ENCODE measurements at places on chromosomes 5 and 9. TPM values are rescaled to one million over a fixed set of nuclear protein-coding genes. Genes with fewer than 3 reads are reported as not detected.

- no peak for DNase-seq
Observed at GRCh38 chr5:137504916-137505315, 5.8 kb upstream of the SPOCK1 start.

GRCh38 chr5:142609142-142609541 is 76.7 kb downstream of the FGF1 start:
- DNase-seq: no peak

The FOXD4 gene
- 0.07 TPM for total RNA-seq

The NMUR2 gene
- total RNA-seq: not detected

The PPIC gene
- 25.0 TPM for total RNA-seq

GRCh38 chr9:98874721-98875255 is 67.3 kb downstream of the GALNT12 start:
- DNase-seq: no peak

- DNase-seq: no peak
Observed at GRCh38 chr5:126309860-126310259, 113.3 kb upstream of the GRAMD2B start.

GRCh38 chr5:173535166-173535975 is 81.1 kb downstream of the BOD1 start:
- DNase-seq: no peak

- DNase-seq: no peak
Observed at GRCh38 chr5:116640236-116640635, 65.6 kb upstream of the SEMA6A start.

DNA sequence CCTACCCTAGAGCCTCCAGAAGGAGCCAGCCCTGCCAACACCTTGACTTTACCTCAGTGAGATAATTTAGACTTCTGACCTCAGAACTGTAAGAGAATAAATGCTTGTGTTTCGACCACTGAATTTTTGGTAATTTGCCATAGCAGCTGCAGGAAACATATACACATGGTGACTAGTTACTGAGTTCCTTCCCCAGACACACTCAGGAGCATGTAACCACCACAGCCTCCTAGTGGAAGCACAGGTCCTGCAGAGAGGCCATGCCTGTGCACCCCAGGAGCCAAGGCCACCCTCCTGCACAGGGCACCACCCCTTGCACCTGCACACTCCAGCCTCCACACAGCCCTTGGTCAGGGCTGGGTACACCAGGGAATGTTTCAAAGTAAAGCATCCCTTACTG is 7.6 kb upstream of the CAMSAP1 start:
- no peak for DNase-seq

DNA sequence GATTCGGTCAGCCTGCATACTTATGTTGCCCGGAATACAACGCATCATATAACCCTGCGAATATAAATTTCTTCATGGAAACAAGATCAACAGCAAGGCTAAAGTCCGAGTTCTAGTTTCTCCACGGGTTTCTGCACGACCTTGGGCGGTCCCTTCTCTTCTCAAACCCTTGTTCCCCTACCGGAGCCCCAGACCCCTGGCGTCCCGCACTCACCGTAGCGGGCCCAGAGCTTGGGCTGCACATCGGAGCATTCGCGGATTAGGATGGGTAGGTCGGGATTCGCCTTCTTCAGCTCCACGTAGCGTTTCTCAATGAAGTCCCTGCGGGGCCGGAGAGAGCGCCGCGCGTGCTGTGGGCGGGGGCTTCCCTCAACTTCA is 399 bp downstream of the NDUFA2 start:
- DNase-seq: no peak

The CCL27 gene
- not detected for total RNA-seq

DNA sequence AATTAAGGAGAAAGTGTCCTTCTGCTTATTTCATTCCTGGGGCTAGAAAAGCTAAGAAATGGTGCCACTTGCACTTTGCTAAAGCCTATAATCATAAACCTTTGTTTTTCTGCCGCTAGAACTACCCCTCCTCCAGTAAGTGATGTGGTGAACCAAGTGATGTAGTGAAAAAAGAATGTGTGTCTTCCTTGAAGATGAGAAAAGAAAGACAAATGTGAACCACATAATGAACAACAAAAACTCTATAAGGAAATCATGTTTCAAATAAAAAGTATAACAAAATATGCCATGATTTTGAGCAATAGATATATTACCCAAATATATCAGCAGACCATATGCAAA is 179.0 kb upstream of the SGCD start:
- no peak for DNase-seq

DNA sequence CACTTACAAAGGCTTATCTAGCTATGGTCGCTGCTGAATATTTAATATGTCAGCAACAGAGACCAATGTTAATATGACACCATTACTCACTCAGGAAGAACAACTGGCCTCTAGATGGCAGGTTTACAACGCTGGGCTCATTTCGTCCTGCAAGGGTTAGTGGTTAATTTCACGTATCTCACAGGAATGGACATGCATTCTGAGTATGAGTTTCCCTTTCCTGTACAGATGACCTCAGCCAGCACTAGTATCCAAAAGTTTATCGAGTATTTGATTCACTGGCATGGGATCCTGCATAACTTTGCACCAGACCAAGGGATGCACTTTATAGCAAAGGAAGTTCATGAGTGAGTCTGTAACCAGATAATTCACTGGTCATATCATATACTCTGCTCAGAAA is 8.7 kb upstream of the TRPC7 start:
- no peak for DNase-seq

The NMRK1 gene
- 17.0 TPM for total RNA-seq

GRCh38 chr9:77024776-77025545 is 5.5 kb downstream of the FOXB2 start:
- no peak for DNase-seq

- DNase-seq: no peak
Observed at GRCh38 chr5:11281842-11282241, 520.8 kb upstream of the DAP start.

The IL4 gene
- not detected for total RNA-seq

The EIF4E1B gene
- total RNA-seq: not detected

DNA sequence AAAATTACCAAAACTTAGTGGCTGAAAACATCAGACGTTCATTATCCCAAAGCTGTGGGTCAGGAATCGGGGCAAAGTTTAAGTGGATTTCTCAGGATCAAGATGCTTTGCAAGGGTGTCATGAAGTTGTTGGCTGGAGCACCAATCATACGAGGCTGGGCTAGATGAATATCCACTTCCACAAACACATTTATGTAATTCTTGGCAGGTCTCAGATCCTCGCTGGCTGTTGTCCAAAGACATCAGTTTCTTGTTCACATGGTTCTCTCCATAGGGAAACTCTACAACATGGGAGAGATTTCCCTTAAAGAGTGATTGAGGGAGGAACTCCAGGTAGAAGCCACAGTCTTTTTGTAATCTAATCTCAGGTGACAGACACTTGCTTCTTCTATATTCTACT is 20.2 kb upstream of the CCDC192 start:
- DNase-seq: no peak

GRCh38 chr9:96253059-96253696 is 48.8 kb downstream of the HSD17B3 start:
- DNase-seq: no peak

The STK32A gene
- total RNA-seq: 0.63 TPM

GRCh38 chr9:22463205-22463604 is 16.6 kb downstream of the DMRTA1 start:
- DNase-seq: no peak

GRCh38 chr5:152641970-152642805 is 237.1 kb upstream of the NMUR2 start:
- no peak for DNase-seq

GRCh38 chr5:52989025-52989780 is at the start of gene ITGA2:
TSS of gene ITGA2 (plus strand) at chr5:52989352. CDS start at chr5:52989469, 117 bp downstream.
- no peak for DNase-seq

DNA sequence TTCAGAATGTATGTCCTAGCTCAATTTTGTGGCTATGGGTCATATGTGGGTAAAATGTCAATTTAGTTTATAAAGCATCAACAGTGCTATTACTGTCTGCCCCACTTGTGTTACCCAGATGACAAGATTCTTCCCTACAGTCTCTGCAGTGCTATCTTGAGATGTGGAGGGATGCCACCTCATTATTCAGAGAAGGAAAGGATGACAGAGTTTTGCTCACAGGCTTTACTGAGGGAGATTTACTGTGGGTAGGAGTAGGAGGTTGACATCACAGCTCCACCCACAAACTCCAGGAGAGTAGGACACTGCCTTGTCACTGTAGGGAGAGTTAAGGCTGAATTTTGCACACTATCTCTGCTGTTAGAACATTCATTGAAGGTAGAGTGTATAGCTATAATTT is 359.3 kb downstream of the HTR1A start:
- no peak for DNase-seq

DNA sequence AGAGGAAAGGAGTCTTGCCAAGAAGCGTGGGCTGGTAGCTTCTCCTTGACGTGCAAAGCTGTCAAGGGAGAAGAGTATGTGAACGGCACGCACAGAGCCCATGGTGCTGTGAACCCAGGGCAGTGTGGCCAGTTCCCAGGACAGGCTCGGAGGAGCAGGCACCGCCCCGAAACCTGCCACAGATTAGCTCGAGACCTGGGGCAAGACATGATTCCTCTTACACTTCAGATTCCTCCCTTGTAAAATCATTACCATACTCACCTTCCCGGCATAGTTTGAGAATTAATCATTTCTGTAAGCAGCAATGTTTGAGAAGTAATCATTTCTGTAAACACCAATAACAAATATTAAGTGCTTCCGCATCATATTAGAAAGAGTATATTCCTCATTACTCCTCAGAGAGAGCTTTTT is 19.9 kb downstream of the GOLM1 start:
- DNase-seq: peak; percentile 54

The CENPK gene
- total RNA-seq: 23.6 TPM

- DNase-seq: no peak
Observed at GRCh38 chr5:59035681-59036080, 452.8 kb downstream of the RAB3C start.

DNA sequence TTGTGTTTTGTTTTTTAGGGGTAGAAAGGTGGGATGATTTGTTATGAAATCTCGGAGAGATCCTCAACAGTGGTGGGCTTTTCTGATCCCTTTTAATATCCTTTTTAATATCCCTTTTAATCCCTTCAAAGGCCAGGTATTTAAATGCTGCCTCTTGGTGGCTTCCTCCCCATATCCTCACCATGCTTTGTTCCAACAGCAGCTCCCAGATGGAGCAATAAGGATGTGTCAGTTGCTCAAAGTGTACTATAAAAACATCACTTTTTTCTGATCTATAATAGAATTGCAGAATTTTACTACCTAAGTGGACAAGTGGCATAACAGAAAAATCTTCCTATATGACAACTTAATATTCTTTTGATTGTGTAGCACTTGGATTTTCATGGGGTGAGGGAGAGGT is 160.1 kb downstream of the GNAQ start:
- no peak for DNase-seq

The LHX2 gene
- not detected for total RNA-seq

GRCh38 chr9:114893221-114894010 is 37.0 kb downstream of the TNFSF8 start:
- DNase-seq: no peak

The HAPLN1 gene
- total RNA-seq: 0.07 TPM

- no peak for DNase-seq
Observed at GRCh38 chr5:127229185-127229889, 61.3 kb upstream of the MEGF10 start.

The SPATA31C1 gene
- 0.14 TPM for total RNA-seq

DNA sequence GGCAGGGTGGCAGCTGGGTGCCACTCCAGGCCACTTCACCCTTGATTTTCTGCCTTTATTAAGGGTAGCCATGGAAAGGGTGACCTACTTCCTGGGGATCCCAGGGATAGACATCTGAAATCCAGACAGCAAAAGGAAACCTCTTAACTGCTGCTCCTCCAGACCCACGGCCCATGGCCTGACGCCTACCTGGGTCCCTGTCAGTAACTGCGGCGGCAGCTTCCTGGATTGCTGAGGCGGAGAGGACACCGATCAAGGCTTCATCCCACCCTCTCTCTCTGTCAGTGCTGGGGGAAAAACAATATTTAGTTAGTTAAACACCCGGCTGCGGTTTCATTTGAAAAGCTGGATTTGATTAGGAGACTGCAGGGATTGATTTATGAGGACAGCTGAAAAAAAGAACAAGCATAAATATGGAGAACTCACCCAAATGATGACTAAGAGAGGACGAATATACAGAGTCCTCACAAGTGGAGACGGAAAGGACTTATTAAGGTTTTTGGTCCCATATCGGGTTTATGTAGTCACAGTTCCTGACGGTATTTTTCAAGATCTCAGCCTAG is 158.7 kb upstream of the KLF4 start:
- DNase-seq: no peak

- DNase-seq: no peak
Observed at GRCh38 chr5:117497601-117498000, 923.0 kb upstream of the SEMA6A start.

The LIFR gene
- 17.1 TPM for total RNA-seq

The FAM221B gene
- not detected for total RNA-seq

The ASB6 gene
- 22.3 TPM for total RNA-seq

The SHOC1 gene
- total RNA-seq: 0.07 TPM

DNA sequence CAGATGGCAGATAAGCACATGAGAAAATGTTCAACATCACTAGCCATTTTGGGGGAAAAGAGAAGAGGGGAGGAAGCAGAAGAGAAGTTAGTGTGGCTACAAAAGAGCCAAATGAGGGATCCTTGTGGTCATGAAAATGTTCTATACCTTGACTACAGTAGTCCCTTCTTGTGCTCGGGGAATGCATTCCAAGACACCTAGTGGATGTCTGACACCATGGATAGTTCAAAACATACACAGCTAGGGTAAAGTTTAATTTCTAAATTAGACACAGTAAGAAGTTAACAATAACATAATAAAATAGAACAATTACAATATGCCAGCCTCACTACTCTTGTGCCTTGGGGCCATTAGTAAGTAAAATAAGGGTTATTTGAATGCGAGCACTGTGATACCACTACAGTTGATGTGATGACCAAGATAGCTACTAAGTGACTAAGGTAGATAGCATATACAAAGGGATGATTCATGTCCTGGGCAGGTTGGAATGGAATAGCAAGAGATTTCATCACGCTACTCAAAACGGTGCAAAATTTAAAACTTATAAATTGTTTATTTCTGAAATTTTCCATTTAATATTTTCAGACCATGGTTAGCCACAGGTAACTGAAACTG is 344.1 kb downstream of the NR2F1-AS1 start:
- no peak for DNase-seq

DNA sequence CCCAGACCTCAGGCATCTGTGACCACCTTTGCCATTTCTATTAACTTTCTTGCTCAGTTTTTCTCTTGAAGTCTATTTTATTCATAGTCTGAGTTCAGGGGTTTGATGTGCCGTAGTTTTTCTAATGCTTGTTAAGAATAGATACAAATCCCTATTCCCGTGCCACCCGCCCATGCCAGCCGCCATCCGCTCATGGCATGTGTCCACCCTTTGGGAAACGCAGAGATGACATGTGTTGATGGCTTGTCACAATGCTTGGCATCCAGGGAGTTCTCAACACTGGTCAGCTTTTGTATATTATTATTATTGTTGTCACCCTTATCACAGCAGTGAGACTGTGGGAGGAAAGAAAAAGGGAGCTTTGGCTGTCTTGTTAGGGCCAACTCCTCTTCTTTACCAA is 17.3 kb upstream of the ANGPTL2 start:
- DNase-seq: no peak

DNA sequence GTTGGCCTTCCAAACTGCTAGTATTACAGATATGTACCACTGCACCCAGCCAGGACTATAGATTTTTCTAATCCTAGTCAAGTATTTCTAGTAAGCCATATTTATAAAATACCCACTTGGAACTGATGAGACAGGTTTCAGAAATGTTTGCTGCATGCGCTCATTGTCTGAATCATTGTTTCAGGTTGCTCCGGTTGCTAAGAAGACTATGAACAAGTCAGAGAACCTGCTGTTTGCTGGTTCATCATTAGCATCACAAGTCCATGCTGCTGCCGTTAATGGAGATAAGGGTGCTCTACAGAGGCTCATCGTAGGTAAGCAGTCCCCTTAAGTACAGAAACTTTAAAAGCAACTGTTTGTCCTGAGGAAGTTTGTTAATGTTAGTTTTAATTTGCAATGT is 5.3 kb downstream of the INVS start:
- peak; percentile 30 for DNase-seq

Data from epithelial cell of proximal tubule (primary cell).